ENCODE measurements at places on chromosomes 1 and 21.

- no peak for ATAC-seq
Observed at GRCh38 chr21:36699546-36700294, 805 bp downstream of the SIM2 start.

DNA sequence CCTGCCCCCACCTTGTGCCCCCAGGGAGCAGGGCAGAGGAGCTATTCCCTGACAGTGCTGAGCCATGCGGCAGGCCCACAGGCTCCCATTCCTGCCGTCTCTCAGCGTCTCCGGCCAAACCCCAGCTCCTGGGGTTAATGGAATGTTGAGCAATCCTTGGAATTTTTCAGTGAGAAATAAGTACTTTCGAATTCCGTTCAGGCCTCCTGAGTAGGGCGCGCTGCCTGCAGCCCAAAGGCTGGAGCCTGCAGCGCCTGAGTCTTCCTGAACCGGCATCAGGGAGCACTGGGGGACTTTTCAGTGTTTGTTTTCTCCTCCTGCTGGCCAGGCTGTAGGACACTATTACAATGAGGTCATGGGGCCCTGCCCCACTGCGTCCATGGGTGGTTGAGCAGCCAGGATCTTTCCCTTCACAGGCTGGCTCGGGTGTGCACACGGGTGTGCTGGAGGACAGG, 33.3 kb upstream of the CSF1 start:
- peak; percentile 93 for ATAC-seq

GRCh38 chr1:147245586-147246021, 3.1 kb downstream of the CHD1L start:
- ATAC-seq = no peak

DNA sequence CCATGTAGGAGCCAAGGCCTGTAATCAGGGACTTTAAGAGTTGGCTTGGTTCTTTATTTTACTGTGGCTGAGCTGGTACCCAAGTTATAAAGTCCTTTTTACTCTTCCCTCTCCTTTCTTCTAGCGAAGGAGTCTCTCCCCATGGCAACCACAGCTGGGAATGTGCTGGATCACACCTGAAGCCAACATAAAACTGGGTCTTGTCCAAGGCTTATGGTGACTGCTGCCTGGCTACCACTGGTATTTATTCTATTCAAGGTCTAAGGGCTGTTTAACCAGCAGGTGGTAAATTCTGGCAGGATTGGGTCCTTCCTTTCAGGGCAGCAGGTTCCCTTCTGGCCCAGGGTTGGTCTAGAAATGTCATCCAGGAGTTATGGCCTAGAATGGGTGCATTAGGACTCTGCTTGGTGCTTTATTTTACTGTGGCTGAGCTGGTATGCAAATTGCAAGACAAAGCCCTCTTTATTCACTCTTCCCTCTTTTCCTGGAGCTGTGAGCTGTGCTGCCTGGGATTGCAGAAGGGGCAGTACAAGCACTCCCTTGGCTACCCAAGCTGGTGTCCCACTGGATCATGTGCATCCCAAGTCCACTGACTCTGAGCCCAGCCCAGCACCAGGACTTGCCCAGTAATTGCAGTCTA, 26.6 kb downstream of the SLC22A15 start:
- no peak for ATAC-seq

DNA sequence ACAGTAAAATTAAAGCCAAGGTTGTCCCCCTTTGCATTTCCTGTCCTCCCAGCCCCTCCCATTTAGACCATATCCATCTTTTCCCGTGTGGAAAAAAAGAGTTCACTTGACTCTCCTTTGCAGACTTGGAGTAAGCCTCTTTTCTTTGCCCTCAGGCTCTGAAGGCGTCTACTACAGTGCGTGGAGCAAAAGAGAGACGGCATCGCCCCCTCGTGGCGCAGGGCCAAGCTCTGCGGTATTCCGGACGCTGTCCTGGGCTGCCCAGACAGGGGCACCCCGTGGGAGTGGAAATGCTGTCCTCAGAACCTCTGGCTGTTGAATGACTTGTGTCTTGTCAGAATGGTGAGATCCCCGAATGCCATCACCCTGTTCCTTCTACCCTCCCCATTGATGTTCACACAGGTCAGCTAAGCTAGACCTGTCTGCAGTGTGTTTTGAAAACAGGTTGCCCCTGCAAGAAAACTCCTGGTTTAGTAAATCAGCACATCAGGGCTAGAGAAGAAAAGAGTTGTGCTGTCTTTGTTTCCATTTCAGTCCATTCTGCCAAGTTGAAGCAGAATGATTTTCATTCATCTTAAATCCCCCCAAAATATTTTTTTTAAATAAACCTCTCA, 12.3 kb upstream of the GJA8 start:
- ATAC-seq = peak; percentile 92

DNA sequence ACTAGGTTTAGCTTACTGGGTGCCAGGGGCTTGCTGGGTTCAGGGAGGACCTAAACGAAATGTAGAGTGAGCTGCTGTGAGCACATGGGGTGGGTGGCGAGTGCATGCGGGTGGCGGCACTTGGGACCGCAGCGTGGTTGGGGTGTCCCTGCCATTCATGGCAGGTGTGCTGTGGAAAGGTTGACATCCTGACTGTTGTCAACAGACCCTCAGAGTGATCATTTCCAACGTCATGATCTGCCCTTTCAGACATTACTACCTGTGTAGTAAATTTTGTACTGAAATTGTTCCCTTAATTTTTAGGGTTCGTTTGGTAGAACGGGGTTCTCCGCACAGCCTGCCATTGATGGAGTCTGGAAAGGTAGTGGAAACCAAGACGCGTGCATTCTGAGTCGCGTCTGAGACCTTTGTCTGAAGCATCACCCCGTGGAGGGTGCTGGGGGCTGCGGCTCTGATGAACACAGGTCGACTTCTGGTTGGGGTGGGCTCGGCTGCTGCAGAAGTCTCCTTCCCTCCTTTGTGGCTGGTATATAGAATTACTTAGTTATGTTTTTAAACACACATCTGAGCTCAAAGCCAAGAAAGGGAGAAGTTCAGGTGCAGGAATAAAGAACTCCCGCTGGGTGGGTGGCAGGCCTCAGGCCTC, 43.3 kb downstream of the S100B start:
- ATAC-seq = no peak

- ATAC-seq = no peak
Observed at GRCh38 chr1:228011721-228012311, 5.0 kb downstream of the WNT3A start.

- peak; percentile 82 for ATAC-seq
Observed at GRCh38 chr1:183932412-183932811, 105.1 kb downstream of the COLGALT2 start.

- ATAC-seq = no peak
Observed at GRCh38 chr21:31802331-31802730, 70.4 kb upstream of the SCAF4 start.

- ATAC-seq = peak; percentile 82
Observed at GRCh38 chr21:29174607-29175013, 44.2 kb downstream of the MAP3K7CL start.

- ATAC-seq = no peak
Observed at GRCh38 chr21:45473496-45474322, 68.5 kb downstream of the SLC19A1 start.

DNA sequence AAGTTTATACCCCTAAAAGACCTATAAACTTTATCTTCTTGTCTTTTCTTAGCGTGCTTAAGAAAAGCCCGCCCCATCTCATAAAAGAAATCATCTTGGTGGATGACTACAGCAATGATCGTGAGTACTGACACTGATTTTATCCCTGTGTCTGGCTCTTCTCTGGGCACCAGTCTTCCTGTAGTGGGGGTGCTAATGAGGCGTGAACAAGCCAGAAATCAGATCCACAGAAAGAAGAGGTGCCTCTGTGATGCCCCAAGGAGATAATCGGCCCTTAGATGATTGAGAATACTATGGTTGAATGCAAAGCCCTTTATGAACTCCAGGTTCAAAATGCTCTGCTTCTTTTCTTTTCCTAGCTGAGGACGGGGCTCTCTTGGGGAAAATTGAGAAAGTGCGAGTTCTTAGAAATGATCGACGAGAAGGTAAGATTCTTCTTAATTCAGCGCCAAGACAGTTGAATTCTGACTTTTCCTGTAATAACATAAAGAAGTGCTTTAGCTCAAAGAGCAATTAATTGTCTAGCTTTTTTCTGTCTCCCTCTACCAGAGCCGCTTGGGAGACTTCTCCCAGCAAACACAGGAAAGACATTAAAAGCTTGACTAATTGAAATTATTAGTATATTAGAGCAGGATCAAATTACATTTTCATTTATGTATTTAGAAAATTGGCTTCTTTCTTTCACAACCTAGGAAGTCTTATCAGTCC, 169.4 kb downstream of the GALNT2 start:
- ATAC-seq = no peak

GRCh38 chr1:178933709-178934490, 63.0 kb upstream of the ANGPTL1 start:
- no peak for ATAC-seq

GRCh38 chr1:202305168-202305567, 36.6 kb downstream of the UBE2T start:
- ATAC-seq = no peak

- ATAC-seq = no peak
Observed at GRCh38 chr1:48532976-48533375, 61.0 kb upstream of the SPATA6 start.

DNA sequence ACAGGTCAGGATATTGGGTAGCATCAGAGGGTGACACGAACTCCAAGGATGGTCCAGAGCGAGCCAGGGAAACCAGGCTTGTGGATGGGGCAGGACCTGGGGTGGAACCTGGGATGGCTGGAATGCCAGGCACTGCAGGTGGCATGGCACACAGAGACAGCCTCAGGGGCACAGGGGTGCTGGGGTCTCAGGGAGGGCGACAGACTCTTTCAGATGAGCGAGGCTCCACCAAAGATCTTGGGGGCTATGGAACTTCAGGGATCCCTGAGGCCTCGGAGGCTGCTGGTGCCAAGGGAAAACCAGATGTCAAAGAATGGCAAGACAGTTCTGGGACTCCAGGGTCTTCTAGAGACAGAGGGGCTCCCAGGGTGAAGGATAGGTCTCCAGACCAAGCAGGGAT, 21.4 kb downstream of the IGFN1 start:
- ATAC-seq = no peak

- no peak for ATAC-seq
Observed at GRCh38 chr1:6972399-6972798, 187.1 kb downstream of the CAMTA1 start.

DNA sequence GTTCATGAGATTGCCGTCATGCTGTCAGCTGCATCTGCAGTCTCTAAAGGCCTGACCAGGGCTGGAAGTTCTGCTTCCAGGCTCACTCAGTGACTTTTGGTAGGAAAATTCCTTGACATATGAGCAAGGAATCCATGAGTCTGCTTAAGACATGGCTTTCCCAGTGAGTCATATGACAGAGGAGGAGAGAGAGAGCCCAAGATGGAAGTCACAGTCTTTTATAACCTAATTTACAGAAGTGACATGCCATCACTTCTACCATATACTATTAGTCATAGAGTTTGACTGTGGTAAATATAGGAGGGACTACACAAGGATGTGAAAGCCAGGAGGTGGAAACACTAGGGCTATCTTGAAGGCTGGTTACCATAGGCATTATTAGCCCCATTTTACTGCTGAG, 115.2 kb downstream of the ROR1 start:
- no peak for ATAC-seq

- ATAC-seq = no peak
Observed at GRCh38 chr1:173856903-173857302, 10.9 kb downstream of the GAS5 start.

GRCh38 chr1:162366149-162366548, 10.5 kb downstream of the SPATA46 start:
- ATAC-seq = no peak

DNA sequence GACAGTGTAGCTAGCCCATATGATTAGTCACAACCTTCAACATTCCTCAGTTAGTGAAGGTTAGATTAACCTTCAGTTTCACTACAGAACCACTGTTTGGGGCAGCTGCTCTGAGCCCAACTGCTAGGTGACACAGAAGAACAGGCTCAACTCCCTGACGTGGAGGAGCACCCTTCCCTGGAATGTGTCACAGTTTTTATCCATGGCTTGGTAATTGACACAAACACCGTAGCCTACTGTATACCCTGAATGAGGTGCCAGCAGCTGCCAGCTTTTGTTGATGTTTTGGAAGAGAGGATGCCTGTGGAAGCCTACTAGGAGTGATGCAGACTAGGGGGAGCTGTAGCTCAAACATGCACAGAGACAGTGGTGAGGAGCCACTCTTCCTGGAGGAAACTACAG, 56.6 kb upstream of the CR2 start:
- ATAC-seq = no peak

DNA sequence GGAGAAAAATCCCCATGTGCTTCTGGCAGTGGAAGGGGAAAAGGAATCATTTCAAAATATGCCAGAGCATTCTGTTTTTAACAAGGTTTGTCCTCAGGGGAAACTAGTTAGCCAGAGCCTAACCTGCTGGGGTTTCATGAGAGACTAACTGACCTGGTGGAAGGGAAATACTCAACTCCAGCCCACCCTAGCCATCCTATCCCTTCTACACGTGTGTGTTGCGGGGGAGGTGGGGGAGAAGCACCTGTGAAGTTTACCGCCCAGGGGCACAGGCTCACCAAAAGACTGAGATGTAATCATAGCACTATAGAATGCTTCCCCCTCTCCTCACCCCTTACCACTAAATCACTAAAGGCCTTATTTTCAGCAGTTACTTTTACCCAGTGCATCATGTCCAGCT, 139.5 kb downstream of the GRIK3 start:
- ATAC-seq = no peak

GRCh38 chr1:192238421-192238820, 78.4 kb upstream of the RGS21 start:
- no peak for ATAC-seq

- no peak for ATAC-seq
Observed at GRCh38 chr1:86906419-86906818, 7.5 kb downstream of the SELENOF start.
